ENCODE measurements at places on chromosomes 16 and 17.

DNA sequence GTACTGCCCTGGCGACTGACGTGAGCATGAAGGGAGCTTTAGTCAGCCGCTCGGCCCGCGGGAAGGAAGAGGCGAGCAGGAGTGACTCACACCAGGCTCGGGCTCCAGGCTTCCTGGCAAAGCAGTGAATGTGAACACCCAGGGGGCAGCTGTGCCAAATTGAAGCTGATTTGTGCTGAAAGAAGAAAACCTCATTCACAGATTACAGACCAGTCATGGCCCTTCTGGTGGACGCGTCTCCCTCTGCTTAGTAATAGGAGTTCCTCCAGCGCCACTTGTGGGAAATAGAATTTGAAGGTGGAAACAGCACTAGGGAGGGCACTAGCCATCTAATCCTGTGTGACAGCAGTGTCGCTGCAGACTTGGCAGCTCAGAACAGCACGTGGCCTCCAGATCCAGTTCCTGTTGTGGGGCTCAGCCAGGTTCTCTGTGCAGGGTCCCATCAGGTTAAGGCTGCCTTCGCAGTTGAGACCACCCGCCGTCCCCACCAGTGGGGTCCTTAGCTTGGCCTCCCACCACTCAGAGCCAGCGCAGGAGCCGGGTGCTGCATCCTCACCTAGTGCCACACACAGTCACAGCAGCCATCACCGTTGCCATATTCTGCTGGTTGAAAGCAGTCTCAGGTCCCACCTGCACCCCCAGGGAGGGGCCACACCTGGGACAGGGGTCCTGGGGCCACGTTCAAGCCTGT lies 164.5 kb upstream of the CHMP6 start:
- no peak for DNase-seq

- no peak for DNase-seq
These were observed 5.1 kb downstream of the CLCN7 start for GRCh38 chr16:1469693-1470201.

DNA sequence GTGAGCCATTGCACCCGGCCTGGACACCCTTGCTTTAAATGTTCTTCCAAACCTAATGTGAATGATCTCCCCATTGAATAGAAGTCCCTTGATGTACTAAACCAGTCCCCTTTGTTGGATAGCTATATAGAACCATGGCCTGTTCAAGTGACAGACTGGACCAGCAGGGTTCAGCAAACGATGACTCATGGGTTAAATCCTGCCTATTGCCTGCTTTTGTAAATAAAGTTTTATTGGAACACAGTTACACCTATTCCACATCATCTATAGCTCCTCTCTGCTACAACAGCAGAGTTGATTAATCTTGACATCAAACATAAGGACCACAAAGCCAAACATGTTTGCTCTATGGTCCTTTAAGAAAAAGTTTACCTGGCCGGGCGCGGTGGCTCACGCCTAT lies 56.1 kb downstream of the CRISPLD2 start:
- DNase-seq, result no peak

- no peak for DNase-seq
These were observed 226.1 kb upstream of the TOX3 start for GRCh38 chr16:52773026-52773425.

Data from glutamatergic neuron (in vitro differentiated cells).